ENCODE measurements at places on chromosomes 3 and 15.

DNA sequence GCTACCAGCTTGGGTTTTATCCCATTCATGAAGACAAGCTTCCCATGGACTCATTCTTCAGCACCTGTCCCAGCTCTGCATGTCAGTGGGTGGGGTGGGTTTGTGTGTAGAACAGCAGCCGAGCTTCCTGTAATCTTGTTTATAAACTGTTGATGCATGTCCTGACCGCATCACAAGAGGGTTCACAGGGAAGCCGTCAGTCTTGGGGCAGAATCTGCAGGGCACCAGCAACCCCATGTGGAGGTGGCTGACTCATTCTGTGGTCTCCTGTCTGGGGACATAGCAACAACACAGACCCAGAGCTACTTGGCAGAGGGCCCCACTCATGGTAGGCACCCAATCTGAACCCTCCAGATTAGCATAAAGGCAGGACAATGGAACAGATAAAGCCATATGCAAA lies 35.6 kb downstream of the DAPK2 start:
- DNase-seq = peak; percentile 88

- no peak for DNase-seq
Measured at GRCh38 chr3:175940243-175940642, 1081.1 kb downstream of the NAALADL2 start.

- no peak for DNase-seq
Measured at GRCh38 chr3:11371747-11372146, 99.5 kb downstream of the ATG7 start.

GRCh38 chr3:156448300-156448699 lies 106.6 kb downstream of the SSR3 start:
- peak; percentile 32 for DNase-seq
